ENCODE measurements at places on chromosomes 2 and 18.

- no peak for DNase-seq
Observed at GRCh38 chr2:232299927-232300674, 78.5 kb upstream of the ALPP start.

- DNase-seq, result no peak
Observed at GRCh38 chr18:79300413-79300812, 95.3 kb upstream of the NFATC1 start.

DNA sequence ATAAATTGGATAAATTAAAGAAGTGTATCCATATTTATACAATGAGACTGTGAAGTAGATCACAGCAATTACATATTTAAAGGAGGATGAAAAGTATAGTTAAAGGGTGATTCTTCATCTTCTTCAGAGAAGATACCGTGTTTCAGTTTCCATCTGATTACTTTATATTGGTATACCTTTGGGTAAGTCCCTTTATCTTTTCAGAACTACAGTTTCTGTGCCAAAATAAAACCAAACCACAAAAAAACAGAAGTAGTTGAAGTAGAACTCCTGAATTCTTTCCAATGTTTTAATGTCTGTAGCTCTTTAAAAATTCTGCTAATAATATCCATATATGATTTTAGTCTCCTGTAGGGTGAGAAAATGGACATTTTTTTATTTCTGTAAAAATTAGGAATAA lies 231.2 kb upstream of the LINC00305 start:
- DNase-seq, result no peak

DNA sequence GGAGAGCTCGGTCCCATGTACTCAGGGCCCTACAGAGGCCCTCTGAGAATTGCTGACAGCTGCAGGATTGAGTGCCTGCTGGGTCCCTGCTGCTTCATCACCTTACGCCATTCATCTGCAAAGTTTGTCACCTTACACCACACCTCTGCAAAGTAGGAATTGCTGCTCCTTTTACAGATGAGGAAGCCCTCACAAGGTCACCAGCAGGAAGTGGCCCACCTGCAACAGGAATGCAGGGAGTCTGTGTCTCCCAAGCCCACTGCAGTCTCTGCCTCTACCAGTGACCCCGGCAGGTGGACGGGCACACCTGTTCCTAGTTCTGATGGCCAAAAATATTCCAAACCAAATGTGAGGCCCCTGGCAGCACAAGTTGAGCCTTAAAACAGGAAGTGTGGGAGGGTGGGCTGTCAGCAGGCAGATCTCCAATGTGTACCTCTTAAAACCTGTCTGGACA lies 441.4 kb downstream of the NBAS start:
- DNase-seq, result no peak

GRCh38 chr2:30549096-30549495 lies 102.0 kb downstream of the LCLAT1 start:
- DNase-seq, result no peak

DNA sequence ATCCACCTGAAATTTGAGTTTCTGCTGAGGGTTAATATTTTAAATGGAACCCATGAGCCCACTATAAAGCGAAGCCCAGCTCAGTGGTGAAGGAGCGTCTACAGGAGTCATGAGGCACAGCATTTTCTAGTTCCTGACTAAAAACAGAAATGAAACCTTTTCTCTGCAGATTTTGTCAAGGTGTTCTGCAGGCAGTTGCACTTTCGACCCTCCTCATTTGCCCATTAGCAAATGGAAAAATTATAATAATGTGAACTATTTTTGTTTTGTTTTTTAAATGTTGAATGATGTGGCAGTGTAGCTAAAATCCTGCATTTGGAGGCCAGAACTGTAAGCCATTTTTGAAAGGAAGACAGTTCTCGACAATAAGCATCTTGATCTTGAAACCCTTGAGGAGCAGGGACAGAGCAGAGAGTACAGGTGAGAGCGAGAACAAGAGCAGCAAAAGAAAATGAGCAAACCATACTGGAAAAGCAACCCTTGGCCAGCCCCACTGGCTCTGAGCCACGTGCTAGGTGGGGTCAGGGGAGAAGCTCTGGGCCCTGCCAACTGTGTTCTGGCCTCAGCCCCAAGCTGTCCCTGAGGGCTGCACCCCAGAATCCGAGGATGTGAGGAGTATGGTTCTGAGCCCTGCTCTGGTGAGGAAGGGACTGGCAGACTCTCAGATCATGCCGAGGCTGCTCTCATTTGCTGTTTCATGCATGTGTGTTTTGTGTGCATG lies 26.4 kb upstream of the COPS8 start:
- DNase-seq, result no peak

DNA sequence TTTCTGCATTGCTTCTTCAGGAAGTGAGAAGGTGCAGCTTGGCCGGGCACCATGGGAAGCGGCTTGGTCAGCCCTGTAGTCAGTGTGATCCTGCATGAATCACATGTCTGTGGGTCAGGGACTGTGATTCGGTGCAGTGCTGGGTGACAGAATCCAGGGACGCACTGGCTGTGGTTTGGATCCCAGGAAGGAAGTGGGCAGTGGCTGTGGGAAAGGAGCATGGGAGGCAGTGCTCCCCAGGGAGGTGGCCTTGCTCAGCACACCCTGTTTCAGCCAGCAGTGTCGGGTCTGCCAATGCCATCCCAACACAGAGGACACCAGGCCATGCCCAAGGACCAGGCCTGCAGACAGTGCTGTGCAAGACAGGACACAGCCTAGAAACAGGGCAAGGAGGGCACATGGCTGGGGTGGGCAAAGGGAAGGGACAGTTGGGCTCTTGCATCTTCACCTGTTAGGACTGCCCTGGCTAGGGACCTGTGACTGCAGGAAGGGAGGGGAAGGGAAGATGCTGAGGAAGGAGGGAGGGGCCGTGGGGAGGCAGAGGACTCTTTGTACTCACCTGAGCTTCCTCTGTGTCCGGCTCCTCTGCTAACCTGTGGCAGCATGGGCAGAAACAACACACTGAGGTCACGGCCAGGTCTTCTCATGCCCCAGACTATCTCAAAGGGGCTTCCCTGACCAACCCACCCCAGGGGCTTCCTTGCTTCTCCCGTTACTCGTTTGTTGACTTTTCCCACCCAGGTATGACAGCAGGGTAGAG lies 37.2 kb upstream of the DNMT3A start:
- peak; percentile 81 for DNase-seq

- no peak for DNase-seq
Observed at GRCh38 chr18:76490033-76490432, 5.0 kb downstream of the ZNF516 start.

DNA sequence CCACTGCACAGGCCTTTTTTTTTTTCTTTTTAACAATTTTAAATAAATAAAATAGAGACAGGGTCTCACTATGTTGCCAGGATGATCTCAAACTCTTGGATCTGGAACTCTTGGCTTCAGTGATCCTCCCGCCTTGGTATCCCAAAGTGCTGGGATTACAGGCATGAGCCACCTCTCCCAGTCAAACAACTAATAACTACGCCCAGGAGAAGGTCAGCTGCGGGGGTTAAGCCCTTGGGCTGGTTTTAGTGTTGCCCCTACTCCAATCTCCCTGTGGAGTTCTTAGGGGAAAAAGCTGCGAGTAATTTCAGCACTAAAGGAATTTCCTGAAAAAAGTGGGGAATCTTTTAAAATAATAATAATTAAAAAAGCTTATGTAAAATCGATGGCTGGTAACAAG lies 96.4 kb upstream of the XPO1 start:
- DNase-seq, result no peak
